ENCODE measurements at places on chromosomes 3 and 15.
A peak's percentile ranks its signal among the peaks of the same experiment; 100 is the strongest.

DNA sequence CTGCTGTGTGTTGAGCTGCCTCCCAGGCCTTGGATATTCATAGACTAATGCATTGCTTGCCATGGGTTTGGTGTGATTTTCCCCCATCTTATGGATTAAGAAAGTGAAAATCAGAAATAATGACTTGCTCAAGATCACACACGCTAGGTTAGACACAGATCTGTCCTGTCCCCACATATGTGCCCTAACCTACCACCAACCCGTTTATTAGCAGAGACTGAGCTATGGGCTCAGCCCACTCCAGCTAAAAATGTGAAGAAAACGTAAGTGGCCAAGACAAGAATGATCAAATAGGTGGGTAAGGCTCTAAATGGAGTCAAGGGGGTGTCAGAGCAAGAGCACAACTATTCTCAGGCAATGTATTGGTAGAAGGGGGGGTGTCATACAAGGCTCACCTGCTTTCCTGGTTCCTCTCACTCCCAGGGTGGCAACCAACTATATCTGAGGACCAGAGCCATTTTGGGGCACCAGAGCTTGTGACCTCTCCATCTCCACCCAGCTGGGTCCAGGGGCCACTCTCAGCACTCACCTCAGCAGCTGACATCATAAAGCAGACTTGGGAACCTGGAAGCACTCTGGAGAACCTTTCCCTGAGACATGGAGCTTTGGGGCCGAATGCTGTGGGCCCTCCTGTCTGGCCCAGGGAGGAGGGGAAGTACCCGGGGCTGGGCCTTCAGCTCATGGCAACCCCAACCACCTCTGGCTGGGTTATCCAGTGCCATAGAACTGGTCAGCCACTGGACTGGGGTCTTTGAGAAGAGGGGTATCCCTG is 1.4 kb downstream of the HEMK1 start:
- no peak for DNase-seq

- DNase-seq: no peak
Observed at GRCh38 chr15:29687204-29687815, 135.0 kb downstream of the TJP1 start.

DNA sequence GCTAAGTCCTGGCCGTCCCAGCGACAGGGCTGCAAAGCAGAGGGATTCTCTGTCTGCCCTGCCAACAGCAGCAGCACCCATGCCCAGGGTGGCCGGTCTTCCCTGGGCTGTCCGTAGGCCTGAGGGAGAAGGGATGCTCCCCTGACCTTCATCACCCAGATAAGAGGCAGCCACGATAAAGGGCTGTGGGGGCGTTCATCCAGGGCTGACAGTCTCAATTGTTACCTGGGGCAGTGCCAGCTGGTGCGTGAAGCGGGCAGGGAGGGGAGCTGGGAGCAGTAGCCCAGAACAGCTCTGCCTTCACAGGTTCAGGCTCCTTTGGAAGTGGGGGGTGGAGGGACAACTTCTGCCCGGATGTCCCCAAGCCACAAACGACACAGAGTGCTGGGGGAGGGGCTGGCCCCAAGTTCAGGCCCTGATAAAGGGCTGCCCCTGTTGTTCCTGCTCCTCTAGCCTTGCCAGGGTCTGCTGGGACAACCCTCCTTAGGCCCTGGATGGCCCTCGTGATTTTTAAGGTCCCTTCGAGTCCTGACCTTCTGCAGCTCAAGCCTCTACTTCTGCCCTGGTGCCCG is 94.7 kb downstream of the RAB11A start:
- DNase-seq: no peak

DNA sequence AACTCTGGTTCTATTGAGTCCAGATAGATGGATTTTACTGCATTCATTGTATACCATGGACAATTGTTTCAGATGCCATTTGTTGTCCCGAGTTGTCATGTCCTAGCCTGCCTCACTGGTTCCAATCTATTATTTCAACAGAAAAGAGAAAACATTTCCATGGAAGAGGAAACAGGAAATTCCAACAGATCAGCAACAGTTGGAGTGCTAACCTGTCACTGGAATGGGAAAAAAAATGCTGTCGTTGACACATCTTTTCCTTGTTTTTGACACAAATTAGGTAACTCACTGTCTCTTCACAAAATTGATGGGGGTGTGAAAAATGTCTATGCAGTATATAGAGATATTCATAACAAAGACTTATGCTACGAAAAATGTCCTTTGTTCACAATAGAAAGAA is 432.0 kb upstream of the TBL1XR1 start:
- no peak for DNase-seq

- no peak for DNase-seq
Observed at GRCh38 chr3:172150913-172151650, 111.7 kb downstream of the FNDC3B start.

DNA sequence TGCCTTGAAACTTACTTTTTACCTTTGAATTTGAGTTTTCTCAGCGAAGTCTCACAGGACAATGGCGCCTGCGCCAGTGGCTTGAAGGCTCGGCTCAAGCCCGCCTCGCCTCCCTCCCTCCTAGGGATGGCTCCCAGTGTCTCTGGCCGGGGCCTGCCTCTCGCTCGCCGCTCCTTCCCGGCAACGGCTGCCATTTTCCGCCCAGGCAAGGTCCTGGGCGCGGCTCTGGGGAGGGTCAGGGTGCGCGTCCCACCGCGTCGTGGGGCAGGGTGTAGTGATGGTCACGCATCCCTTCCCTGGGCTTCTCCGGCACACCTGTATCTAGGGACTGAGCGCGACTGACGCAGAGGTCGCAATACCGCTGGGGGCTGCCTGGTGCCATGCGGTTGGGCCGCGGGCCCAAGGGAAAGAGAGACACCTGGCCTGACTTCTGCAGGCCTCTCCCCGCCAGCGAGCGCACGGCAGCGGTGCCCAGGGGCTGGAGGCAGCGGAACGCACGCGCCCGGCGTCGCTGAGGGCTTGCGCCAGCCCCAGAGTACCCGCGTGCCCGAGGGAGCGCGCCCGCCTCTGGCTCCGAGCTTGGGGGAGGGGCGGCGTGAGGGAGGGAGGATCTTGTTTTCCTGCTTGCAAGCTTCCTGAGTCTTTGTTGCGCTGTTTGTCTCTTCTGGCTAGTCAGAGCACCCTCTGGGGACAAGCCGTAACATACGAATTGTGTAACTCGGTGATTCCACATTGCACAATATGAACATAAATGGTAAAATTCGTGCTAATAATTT is 20.7 kb upstream of the FEM1B start:
- DNase-seq: peak; percentile 20

GRCh38 chr3:55294557-55294956 is 192.5 kb downstream of the WNT5A start:
- no peak for DNase-seq

- DNase-seq: no peak
Observed at GRCh38 chr15:89898614-89899294, 5.0 kb upstream of the AP3S2 start.

- no peak for DNase-seq
Observed at GRCh38 chr3:69585472-69585871, 153.8 kb upstream of the MITF start.

DNA sequence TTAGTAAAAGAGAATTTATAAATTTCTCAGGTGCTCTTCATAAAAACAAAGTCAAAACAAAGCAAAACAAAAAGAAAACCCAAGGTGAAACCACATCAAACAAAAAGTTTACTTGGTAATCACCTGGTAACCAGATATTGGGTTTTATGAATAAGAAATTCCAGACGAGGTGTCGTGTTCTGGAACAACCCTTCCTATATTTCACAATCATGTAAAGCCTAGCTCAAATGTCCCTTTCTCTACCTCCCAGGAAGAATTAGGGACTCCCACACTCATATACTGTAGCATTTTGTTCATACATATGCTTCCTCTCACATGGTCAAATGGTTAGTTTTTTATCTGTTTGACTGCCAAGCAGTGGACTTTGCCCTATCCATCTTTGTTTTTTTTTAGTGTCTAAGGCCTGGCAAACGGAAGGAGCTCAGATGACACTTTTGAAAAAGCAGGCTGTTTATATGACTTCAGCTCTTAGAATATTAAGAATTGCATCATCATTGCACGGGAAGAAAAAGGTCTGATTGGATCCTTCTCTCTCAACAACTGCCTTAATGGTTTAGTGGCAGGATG is 326.7 kb upstream of the TBL1XR1 start:
- DNase-seq: no peak

- DNase-seq: no peak
Observed at GRCh38 chr3:95923496-95924210, 890.7 kb upstream of the EPHA6 start.

GRCh38 chr3:31133541-31133940 is 239.1 kb upstream of the GADL1 start:
- no peak for DNase-seq

DNA sequence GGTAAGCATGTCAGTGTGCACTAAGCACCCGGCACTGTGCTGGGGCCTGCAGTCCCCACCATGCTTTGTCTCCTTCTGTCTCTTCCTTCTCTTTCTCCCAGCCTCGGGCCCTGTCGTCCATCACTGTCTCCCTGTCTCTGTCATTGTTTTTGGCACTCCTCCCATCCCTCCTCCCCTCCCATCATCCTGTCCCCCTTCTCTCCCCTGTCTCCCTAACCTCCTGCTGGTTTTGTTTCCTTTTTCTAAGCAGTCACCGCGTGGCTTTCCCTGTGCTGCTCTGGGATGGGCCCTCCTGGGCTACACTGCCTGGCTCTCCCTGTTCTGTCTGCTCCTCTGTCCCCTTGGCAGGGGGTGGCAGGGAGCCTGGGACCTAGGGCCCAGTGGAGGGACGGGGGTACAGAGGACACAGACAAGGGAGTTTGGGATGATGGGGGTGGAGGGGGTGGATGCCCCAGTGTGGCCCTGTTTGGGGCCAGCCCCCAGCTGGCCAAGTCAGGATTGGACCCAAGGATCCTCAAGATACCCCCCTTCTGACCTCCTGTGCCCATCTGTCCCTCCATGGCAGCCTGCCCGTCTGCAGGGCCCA is 5.7 kb downstream of the CHST13 start:
- no peak for DNase-seq

- no peak for DNase-seq
Observed at GRCh38 chr3:114498539-114499370, 204.9 kb downstream of the TIGIT start.

DNA sequence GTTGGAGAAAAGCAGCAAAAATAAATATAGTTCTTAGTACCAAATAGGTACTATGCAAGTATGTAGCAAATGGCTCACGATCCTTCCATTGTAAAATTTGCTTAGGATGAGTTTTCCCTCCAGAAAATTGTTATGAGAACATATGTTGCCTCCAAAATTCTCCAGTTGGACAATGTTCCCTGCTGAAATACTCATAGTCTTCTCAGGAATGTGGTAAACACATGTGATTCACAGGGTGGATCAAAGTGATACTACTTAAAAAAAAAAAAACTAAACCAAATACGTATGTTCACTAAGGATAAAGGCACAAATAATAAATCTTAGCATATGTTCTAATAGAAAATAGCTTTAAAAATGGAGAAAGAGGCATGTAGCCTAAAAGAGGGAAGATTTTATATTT is 84.3 kb upstream of the ZNF385D start:
- no peak for DNase-seq

GRCh38 chr15:41499109-41499851 is 5.6 kb downstream of the ITPKA start:
- DNase-seq: no peak

DNA sequence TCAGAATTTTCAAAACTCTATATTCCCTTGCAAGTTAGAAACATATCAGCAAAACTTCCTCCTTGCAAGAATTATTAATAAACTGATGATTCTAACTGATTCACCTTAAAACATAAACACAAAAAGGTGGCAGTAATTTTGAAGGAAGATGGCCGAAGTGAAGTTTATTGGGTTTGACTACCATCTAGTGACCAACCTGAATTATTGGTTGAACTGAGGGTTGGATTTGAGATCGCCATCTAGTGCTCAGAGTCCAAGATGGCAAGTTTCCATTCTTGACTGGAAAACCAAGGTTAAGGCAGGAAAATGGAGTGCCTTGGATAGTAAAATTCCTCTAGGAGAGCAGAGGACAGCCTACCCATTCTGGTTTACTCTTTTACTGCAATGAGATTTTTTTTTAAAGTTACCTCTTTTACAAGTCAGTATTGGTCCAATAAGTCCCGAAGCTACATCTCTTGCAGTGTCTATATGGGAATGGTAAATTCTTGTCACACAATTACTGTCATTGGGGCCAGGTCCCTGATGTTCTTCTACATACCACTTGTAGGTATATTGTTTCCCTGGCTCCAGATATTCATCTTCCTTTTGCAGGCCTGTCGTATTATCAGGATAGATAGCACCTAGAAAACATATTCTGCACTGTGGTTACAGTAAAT is 51.6 kb upstream of the CP start:
- DNase-seq: no peak
